ENCODE measurements at places on chromosomes 4 and X. TPM values are rescaled to one million over a fixed set of nuclear protein-coding genes. Genes with fewer than 3 reads are reported as not detected.

DNA sequence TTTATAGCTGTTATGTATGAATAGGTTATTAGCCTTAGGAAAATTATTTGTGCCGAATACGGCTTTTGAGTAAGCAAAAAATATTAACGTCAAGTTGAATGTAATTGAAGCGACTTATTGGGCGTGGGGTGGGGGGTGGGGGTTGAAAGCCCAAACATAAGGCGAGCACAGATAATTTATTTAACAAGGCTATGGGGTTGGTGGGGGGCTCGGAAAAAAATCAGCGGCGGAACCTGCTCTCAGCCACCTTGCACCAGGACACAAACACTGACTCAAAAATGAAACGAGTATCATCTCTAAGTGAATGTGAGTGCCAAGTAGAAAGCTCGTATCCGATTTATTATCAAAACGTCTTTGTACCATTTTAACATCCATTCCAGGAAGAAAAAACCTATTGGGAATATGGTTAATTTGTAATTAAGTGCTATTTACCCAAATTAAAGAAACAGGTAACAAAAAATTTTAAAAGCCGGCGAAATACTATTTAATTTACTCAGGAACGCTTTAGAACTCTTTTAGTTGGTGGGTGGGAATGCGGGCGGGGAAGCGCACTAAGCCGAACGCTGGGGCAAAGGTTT is 902 bp upstream of the LARP1B start:
- peaks cover 10% of the 10 kb centered on the region for H3K4me1 ChIP-seq
- no peaks in the 10 kb centered on the region for H3K36me3 ChIP-seq
- DNase-seq: no peak
- H3K27me3 ChIP-seq: no peaks in the 10 kb centered on the region

DNA sequence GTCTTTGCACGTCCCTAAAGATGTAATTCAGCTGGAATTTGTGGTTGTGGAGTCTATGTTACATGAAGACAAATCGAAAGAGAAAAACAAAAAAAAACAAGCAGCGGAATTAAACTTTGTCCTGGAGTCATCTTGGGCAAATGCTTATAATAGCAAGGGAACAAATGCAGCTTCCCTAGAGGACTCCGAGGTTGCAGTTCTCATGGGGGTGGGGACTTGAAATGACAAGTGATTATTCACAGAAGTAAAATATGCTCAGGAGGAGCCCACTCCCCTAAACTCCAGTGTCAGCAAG is 362.4 kb downstream of the ARHGAP24 start:
- DNase-seq: no peak
- no peaks in the 10 kb centered on the region for H3K36me3 ChIP-seq
- H3K27ac ChIP-seq: no peak overlapping the region
- no peaks in the 10 kb centered on the region for H3K4me1 ChIP-seq

- DNase-seq: no peak
- H3K4me1 ChIP-seq: no peaks in the 10 kb centered on the region
- H3K27ac ChIP-seq: no peak overlapping the region
Measured at GRCh38 chrX:65910899-65911298, 129.0 kb downstream of the VSIG4 start.

DNA sequence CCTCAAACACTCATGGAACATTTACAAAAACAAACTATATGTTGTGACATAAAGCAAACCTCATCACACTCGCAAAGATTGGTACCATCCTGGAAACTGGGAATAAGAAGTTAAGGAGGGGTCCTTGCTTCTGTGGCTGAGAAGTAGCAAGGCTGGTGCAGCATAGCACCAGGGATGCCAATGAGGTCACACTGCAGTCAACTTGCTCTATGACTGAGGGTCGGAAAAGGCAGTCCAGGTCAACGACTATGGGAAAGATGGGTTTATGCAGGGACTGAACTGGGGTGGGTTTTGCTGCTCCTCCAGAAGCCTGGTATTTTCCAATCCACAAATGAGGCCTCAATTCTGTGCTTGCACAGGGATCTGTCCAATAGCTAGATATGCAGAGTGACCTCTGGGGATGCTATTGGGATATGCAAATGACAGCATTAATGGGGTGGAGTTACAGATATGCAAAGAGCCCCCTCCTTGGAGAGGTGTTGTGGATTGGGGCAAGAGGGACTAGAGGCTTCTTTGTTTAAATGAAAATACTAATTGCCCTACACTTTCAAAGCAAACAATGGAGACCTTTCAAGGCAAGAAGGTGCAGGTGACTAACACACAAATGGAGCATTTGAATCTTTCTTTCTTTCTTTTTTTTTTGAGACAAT is 7.2 kb upstream of the IL13RA1 start:
- H3K27me3 ChIP-seq: no peaks in the 10 kb centered on the region
- H3K27ac ChIP-seq: no peak overlapping the region
- H3K4me1 ChIP-seq: peaks cover 7% of the 10 kb centered on the region
- H3K4me3 ChIP-seq: no peak overlapping the region
- no peak for DNase-seq

DNA sequence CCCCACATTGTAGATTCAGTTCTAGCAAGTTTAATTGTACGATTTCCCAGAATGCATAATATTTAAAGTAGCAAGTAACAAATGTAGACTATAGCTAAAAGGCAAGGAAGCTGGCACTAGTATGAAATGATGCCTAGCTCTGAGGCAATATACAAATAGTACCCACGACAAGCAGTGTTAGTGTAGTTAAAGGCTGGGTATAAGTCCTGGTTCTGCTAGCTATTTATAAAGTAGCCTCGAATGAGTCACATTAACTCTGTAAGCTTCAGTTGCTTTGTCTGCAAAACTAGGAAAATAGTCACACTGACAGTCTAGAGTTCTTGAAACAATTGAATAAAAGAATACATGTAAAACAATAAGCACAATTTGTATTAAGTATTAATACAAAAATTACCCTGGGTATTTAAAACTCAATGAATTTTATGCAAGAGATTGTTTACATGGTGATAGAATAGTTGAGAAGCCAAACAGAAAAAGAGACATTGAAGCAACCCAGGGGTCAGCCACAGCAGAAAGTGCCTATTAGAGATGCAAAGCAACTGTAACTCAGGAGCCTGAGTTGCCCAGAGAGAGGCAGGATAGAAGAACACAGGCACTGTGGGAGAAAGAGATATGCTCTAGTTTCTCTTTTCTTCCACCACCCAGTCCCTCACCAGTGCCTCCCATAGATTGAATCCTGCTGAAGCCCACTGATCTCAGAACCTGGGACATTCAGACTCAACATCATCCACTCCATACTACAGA is 949.0 kb downstream of the C4orf33 start:
- H3K27ac ChIP-seq: no peak overlapping the region
- H3K4me3 ChIP-seq: no peak overlapping the region
- H3K27me3 ChIP-seq: no peaks in the 10 kb centered on the region
- no peak for DNase-seq

DNA sequence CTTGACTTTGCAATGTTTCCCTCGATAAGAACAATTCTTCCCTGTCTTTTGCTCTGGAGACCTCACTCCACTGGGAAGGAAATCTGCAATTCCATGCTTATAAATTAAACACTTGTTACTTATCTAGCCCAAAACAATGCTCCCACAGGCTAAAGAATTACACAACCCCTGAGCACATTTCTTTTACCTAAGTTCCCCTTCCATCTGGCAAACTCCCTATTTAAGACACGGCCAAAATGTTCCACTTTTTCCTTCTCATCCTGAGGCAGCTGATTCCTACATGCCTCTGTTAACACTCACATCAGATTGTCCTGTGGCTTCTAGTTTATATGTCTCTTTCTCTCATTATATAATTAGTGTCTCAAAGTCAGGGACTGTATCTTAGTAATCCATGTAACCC is 211.7 kb downstream of the COX18 start:
- no peak overlapping the region for H3K4me3 ChIP-seq
- H3K36me3 ChIP-seq: no peaks in the 10 kb centered on the region
- DNase-seq: no peak
- H3K4me1 ChIP-seq: no peaks in the 10 kb centered on the region

DNA sequence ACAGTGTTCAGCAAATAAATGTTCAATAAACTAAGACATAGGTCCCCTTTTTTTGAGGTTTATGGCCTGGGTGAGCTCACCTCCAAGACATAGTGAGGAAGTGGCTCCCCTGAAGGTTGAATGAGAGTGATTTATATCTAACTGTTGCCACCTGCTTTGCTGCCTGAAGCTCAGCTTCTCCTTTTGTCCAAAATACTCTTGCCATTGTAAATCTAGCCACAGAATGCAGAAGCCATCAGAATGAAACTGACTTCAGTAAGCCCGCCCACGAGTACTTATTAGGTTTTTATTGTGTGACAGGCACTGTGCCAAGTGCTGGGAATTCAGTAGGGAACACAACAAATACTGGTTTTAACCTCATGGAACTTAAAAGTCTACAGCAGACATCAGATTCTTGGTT is 18.0 kb downstream of the SPINK2 start:
- no peak overlapping the region for H3K4me3 ChIP-seq
- no peak for DNase-seq
- H3K27me3 ChIP-seq: no peaks in the 10 kb centered on the region

GRCh38 chrX:38839277-38839676 is 38.0 kb downstream of the MID1IP1 start:
- no peaks in the 10 kb centered on the region for H3K27me3 ChIP-seq
- no peaks in the 10 kb centered on the region for H3K36me3 ChIP-seq
- no peaks in the 10 kb centered on the region for H3K4me1 ChIP-seq
- no peak overlapping the region for H3K4me3 ChIP-seq

GRCh38 chr4:148305751-148306150 is 136.5 kb downstream of the NR3C2 start:
- no peak for DNase-seq
- H3K27me3 ChIP-seq: no peaks in the 10 kb centered on the region
- no peak overlapping the region for H3K4me3 ChIP-seq

DNA sequence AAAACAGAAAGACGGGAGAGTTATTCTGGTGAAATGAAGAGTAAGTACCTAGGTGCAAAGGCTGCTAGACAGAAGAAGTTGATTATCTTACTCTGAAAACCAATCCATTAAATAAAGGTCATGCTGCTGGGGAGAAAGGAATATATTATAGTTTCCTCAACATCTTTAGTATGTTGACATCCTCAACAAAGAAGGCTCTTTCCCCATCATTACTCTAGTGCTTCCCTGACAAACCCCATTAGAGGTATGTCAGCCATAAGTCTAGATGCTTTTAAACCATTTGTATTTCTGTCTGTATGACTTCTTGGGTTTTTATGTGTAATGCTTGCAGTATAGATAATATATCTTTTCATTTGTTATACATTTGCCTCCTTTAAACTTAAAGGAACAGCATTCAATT is 75.9 kb downstream of the ADGRL3 start:
- H3K27me3 ChIP-seq: no peaks in the 10 kb centered on the region
- no peak overlapping the region for H3K27ac ChIP-seq
- H3K4me3 ChIP-seq: no peak overlapping the region
- H3K4me1 ChIP-seq: peaks cover 22% of the 10 kb centered on the region
- no peaks in the 10 kb centered on the region for H3K36me3 ChIP-seq

DNA sequence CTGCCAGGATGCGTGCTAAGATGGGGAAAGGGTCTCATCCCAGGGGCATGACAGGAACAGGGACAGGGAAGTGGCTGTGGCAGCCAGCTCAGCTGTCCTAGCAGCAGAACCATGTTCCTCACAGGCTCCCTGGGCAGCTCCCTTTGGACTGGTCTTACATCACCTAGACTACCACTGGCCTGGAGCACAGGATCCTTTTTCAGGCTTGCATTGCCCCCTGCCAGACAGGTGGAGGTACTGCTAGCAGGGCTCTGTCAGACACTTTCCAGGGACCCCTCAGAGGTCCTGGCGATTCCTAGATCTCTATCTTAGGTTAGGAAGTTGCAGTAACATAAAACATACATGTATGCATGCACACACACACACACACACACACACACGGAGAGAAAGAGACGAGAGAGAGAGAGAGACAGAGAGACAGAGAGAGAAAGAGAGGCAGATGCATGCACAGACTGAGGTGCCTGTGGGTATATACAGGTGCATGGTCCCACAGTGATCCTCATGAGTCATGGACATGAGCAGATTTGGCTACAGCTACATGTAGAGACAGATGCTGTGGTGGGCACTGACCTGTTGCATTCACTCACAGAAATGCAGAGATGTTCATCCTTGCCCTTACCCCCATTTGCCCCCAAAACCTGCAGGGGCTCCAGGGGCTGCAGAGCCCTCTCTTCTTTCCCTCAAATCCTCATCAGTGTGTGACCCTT is 63.6 kb downstream of the STARD8 start:
- DNase-seq: peak; percentile 28
- peaks cover 9% of the 10 kb centered on the region for H3K36me3 ChIP-seq
- H3K4me1 ChIP-seq: no peaks in the 10 kb centered on the region
- H3K27ac ChIP-seq: no peak overlapping the region

GRCh38 chr4:176872461-176872860 is 79.7 kb upstream of the VEGFC start:
- H3K36me3 ChIP-seq: no peaks in the 10 kb centered on the region
- H3K27ac ChIP-seq: no peak overlapping the region
- DNase-seq: no peak
- H3K4me3 ChIP-seq: no peak overlapping the region

GRCh38 chrX:115413246-115413878 is 123.8 kb downstream of the LUZP4 start:
- no peaks in the 10 kb centered on the region for H3K4me1 ChIP-seq
- H3K27ac ChIP-seq: no peak overlapping the region
- no peak overlapping the region for H3K4me3 ChIP-seq

DNA sequence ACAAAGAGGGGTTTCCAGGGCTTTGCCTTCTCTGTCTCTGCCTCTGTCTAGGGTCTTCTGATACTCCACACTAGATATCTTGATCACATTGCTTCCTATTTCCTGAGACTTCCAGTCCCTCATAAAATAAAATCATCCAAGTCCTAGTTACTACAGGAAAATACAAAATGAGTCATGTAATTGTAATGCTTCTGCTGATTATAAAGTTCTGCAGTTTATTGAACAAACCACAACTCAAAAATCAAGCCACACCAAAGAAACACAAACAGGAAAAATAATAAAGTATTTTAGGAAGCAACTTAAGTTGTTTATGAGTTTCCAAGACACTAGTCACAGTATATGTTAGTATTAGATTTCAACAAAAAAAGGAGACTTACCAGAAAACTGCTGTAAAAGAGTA is 695.1 kb upstream of the GALNTL6 start:
- no peak overlapping the region for H3K27ac ChIP-seq
- no peaks in the 10 kb centered on the region for H3K36me3 ChIP-seq
- no peaks in the 10 kb centered on the region for H3K27me3 ChIP-seq
- H3K4me3 ChIP-seq: no peak overlapping the region

GRCh38 chr4:4247696-4248028 is 361 bp downstream of the TMEM128 start:
- DNase-seq: no peak
- H3K27me3 ChIP-seq: no peaks in the 10 kb centered on the region
- H3K4me3 ChIP-seq: peak overlapping the region; percentile 99
- peaks cover 17% of the 10 kb centered on the region for H3K4me1 ChIP-seq
- H3K27ac ChIP-seq: peak overlapping the region; percentile 87

The HPRT1 gene
- 7.7 TPM for total RNA-seq

The KIT gene
- total RNA-seq: 18.6 TPM

The RBM46 gene
- total RNA-seq: not detected

The ATP7A gene
- 9.4 TPM for total RNA-seq

The MBNL3 gene
- 9.2 TPM for total RNA-seq

The SMARCA1 gene
- 41.9 TPM for total RNA-seq

The PLP1 gene
- total RNA-seq: 727 TPM

The CCNQ gene
- total RNA-seq: 36.9 TPM

The KCNE5 gene
- total RNA-seq: not detected

The GRK4 gene
- 6.1 TPM for total RNA-seq

The DCAF16 gene
- 43.2 TPM for total RNA-seq

The IL13RA2 gene
- total RNA-seq: not detected

The OCRL gene
- 22.7 TPM for total RNA-seq
